Cortex of kidney (tissue), 1 donor: ENCODE measurements at places on chromosomes 13 and 19.

DNA sequence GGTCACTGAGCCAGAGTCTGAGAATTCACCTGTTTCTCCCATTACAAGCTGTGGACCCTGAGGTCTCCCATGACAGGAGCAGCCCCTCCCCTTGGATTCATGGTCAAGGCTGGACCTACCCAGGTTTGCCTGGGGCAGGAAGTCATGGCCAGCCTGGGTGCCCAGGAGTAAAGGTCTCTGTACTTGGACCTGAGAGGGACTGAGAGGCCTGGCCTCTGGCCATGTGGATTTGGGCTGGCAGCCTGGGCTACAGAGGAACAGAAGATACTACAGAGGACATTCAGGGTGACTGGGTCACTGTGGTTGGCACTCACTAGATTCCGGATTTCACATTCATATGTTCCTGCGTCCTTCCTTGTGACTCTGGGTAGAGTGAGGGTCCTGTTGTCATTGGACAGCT lies 31.5 kb upstream of the CEACAM8 start:
- DNase-seq, result no peak

- no peak for DNase-seq
Measured at GRCh38 chr19:38143847-38144246, 80.2 kb downstream of the DPF1 start.

DNA sequence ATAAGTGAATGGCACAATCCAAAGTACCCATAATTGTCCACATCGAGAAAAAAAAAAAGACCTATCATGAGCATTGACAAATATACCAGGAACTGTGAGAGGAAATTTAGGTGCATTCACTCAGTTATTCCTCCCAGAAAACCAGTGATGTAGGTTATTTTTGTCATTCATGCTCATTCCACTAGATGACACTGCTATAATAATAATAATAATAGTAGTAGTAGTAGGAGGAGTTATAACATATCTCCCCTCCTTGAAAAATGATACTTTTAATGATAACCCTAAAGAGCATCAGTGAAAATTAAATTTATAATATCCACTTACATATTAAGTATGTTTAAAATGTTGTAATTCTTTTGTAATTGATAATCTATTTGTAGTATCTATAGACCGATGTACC lies 463.9 kb upstream of the MIR17HG start:
- DNase-seq, result no peak

DNA sequence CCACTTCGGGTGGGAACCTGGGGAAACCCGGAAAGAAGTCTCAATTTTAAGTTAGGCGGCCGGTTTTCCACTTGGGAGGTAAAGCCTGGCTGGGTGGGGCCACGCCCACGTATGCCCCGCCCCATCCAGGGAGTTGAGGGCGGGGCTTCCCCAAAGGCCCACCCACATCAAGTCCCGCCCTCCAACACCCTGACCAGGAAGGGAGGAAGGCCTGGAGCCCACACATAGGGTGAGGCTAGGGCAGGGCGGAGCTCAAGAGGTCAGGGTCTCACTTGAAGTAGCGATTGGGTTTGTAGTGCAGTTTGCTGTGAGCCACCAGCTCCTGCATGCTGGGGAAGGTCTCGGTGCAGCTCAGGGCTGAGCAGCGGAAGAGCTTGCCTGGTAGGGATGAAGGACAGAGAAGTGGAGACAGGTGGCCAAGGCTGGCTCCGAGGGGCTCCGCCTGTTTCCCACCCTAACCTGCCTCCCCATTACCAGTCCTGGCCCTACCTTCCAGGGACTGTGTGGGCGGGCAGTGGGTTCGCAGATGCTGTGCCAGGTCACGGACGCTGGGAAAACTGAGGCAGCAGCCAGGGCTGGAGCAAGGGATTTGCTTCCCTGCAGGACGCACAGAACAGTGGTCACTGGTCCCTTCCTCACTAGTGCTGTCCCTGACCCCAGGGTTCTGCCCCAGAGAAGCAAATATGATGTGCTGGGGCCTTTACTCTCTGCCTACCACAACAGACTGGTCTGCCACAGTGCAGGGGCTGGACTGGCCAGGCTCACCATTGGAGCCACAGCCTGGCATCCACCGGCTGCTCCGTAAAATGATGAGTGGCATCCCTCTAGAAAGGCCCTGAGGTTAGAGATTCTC lies 1.6 kb downstream of the ZNF414 start:
- no peak for DNase-seq

- no peak for DNase-seq
Measured at GRCh38 chr13:100483139-100483538, 105.5 kb downstream of the GGACT start.

GRCh38 chr13:80477661-80478443 lies 136.9 kb upstream of the SPRY2 start:
- DNase-seq, result no peak

DNA sequence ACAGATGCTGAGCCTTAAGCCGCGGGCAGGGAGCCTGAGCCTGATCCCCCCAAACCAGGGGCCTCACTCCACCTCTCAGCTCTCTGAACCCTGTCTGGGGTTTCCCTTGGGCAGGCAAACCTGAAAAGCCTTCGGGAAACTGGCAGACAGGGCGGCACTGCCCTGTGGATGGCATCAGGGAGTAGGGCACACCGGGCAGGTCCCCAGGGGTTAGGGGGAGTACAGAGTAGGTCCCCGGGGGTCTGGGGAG lies 9.7 kb downstream of the MKNK2 start:
- DNase-seq, result no peak

GRCh38 chr19:10292789-10293636 lies 3.3 kb downstream of the ICAM5 start:
- no peak for DNase-seq

DNA sequence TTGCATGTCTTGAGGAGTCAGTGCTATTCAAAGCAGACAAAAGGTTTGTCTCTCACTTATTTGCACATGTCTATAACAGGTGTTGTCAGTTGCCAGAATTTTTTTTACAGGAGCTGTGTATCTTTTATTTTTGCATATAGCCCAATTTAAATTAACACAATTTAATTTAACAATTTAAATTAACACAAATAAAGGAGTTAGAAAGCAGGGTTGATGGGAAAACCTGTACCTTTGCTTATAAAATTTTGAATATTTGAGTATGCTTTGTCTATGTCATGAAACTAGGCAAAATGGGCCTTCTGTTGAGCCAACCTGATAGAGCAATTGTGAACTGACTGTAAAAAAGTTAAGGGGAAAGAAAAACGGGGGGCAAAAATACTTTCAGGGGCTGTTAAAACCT lies 78.0 kb downstream of the MAP4K1 start:
- no peak for DNase-seq

- DNase-seq, result no peak
Measured at GRCh38 chr13:30805603-30806011, 70.3 kb downstream of the ALOX5AP start.

GRCh38 chr13:35747594-35747993 lies 271.1 kb upstream of the MAB21L1 start:
- no peak for DNase-seq

GRCh38 chr19:4066176-4066606 lies 508 bp downstream of the ZBTB7A start:
- DNase-seq, result no peak

GRCh38 chr19:18173054-18173571 lies 500 bp upstream of the IFI30 start:
- no peak for DNase-seq

- DNase-seq, result no peak
Measured at GRCh38 chr13:52765611-52766390, 26.2 kb upstream of the CNMD start.

DNA sequence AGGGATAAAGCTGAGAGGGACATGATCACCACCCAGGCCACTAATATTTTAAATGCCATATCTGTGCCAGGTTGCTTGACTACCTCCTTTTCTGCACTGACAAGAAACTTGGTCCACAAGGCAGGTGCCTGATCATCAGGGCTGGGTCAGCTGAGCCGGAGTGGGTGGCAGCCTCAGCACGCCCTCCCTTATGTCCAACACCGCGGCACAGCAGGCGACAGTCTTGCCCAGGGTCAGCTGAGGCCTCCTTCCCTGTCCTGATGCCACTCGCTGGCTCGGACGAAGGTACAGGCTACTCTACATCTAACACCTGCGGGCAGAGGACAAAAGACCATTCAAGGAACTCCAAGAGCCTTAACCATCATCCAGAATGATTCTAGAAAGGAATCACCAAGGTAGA lies 16.9 kb downstream of the ZC3H4 start:
- DNase-seq, result no peak

- DNase-seq, result no peak
Measured at GRCh38 chr19:15371119-15371518, 8.5 kb downstream of the AKAP8 start.

DNA sequence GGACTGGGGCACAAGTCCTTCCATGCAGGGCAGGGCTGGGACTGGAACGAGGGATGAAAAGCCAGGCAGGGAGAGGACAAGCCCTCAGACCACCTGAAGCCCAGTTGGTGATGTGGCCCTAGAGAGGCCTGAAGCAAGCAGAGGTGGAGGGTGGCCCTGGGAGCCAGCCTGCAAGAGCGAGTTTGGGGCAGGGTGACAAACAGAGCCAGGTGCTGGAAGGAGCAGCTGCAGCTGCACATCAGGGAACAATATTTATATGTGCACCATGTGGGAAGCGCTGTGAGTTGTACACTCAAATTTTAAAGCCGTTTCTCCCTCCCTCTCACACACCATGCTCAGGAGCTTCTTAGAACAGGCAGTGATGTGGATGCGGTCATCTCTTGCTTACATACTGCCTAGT lies 67.8 kb downstream of the FGF9 start:
- DNase-seq, result no peak

- DNase-seq, result no peak
Measured at GRCh38 chr13:43558939-43559338, 227.8 kb downstream of the ENOX1 start.

DNA sequence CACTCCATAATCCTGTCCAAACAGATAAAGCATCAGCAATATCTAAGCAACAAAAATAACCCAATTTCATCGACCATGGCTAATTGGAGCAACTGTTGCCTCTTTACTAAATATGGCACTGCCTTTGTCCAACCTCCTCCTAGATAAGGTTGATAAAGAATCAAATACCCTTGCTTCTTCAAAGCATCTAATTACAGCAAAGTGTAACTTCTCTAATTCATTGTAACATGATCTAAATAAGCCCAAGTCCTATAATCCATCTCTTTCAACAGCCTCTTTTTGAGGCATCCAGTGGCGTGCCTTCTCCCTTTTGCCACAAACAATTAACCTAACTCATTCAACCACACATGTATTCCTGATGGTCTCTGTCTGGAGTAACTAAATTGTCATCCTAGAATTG lies 81.7 kb upstream of the KLHL1 start:
- DNase-seq, result no peak

DNA sequence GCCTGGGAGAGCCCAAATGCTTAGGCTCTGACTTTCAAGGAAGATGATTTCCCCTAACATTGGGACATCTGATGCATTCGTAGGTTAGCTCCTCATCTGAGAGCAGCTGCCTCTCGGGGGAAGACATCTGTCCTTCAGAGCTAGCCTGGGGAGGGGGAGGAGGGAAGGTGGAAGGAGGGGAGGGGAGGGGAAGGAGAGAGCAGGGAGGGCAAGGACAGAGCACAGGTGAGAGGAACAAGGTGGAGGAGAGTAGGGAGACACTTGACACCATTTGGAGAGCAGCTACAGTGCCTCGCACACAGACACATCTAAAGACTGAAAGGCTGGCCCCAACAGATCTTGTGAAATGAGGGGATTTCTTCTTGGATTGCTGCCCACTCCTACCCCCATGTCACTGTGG lies 103.8 kb downstream of the ZDHHC20 start:
- no peak for DNase-seq

- no peak for DNase-seq
Measured at GRCh38 chr13:28392896-28393505, 101.9 kb downstream of the FLT1 start.

DNA sequence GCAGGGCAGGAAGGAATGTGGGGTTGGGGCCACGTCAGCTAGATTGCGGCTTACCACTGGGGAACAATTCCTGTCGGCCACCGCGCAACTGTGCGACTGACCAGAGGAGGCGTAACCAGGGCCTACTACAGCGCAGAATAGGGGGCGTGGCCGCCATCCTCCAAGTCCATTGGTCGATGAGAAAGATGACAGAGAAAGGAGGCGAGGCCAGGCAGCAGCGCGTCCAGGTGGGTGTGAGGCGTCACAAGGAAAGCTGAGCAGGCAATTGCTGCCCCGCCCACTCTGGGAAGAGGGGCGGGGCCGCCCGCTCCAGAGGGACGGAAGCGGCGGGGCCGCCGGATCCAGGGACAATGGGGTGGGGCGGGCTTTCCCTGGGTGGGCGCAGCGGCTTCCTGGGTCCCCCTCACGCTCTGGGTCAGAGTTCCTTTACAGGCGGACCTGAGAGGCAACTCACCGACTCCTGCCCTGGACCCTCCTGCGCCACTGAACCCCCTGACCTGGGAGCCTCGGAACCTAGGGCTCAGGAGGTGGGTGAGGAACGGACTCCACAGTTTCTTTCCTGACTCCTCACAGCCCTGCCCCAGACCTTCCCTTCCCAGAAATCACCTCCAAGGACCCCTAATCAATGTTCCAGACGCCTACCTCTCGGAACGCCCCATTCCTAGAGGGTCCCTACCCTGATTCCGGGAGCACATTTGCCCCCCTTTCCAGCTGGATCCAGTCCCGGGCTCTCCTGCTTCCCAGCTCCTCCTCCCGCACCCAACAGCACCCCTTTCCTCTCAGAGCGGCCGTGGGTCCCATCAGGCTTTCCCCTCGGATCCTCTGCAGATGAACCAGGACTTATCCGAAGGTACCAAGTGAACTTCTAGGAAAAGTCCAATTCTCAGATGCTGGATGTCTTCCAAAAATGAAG lies 101.5 kb upstream of the ZNF492 start:
- no peak for DNase-seq

DNA sequence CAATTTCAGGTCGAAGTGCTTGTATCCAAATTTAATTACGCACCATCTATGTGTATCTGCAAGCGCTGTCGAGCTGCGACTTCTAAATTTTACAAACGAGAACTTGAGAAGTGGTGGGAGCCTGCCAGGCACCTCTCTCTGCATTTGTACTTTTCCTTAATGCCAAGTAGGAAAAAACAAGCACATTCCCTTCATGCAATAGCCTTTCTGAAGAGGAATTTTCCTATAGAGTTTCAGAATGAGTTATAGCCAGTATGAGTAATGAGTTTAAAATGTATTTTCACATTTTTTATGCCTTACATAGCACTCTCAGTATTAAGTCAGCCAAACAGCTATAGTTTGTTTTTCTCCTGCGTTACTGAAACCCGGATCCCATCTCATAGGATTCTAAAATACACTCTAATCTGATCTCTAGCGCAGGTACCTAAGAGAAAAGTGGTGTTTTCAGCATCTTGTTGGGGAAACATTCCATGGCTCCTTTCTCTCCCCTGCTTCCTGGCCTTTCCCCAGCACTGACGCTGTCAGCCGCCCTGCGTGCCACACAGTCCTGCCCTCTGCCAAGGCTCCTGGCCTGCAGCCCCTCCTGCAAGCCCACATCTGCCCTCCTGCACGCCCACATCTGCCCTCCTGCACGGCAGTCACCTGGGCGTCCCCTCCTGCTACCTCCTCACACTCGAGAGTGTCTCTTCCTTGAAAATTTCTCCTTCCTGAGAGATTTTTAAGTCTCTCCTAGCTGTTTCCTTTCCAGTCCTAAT lies 526.9 kb downstream of the MYO16 start:
- no peak for DNase-seq

- no peak for DNase-seq
Measured at GRCh38 chr13:20856650-20857049, 45.9 kb downstream of the XPO4 start.
